ENCODE measurements at places on chromosomes 2 and 18. TPM values are rescaled to one million over a fixed set of nuclear protein-coding genes. Genes with fewer than 3 reads are reported as not detected.

DNA sequence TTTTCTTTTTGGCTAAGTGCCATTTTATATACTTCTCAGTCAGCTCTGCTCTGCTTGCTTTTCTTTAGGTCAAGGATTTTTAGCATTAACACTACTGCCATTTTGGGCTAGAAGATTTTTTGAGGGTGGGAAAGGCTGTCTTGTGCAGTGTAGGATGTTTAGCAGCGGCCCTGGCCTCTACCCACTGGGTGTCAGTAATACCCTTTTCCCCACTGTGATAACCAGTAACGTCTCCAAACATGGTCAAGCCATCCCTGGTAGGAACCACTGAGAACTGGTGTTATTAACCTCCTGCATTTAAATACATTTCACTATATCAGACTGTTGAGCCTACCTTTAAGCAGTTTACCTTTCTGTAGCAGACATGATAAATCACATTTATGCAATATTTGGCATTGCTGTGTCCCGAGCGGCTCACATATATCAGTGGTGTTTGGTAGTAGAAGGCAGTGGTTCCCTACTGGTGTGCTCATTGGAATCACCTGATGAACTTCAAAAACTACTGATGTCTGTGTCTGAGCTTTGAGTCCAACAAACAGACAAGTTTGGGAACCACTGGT, 70.5 kb downstream of the CEP192 start:
- no peak for DNase-seq

The SLC4A5 gene
- total RNA-seq = 2.1 TPM

GRCh38 chr2:28407976-28408690, 15.5 kb downstream of the FOSL2 start:
- DNase-seq = no peak

The DCC gene
- total RNA-seq = 2.0 TPM

- no peak for DNase-seq
Observed at GRCh38 chr18:26458526-26459232, 89.7 kb downstream of the KCTD1 start.

The KIAA2012 gene
- total RNA-seq = 0.10 TPM
